ENCODE measurements at places on chromosomes 2 and 18. TPM values are rescaled to one million over a fixed set of nuclear protein-coding genes. Genes with fewer than 3 reads are reported as not detected.

The COL4A3 gene
- 3.9 TPM for total RNA-seq

The COLEC12 gene
- total RNA-seq: 93.7 TPM

The ERFE gene
- total RNA-seq: 4.3 TPM

The POMC gene
- 0.72 TPM for total RNA-seq

The MC4R gene
- total RNA-seq: 4.1 TPM

The MEP1B gene
- 2.6 TPM for total RNA-seq

Measured in umbilical cord (tissue), 2 donors.